ENCODE measurements at places on chromosomes 7 and 10.

- no peak for DNase-seq
These were observed at the start of gene TAC1 for GRCh38 chr7:97731736-97732564. TSS of gene TAC1 (plus strand) at chr7:97732086. CDS start at chr7:97732613, 527 bp downstream.

DNA sequence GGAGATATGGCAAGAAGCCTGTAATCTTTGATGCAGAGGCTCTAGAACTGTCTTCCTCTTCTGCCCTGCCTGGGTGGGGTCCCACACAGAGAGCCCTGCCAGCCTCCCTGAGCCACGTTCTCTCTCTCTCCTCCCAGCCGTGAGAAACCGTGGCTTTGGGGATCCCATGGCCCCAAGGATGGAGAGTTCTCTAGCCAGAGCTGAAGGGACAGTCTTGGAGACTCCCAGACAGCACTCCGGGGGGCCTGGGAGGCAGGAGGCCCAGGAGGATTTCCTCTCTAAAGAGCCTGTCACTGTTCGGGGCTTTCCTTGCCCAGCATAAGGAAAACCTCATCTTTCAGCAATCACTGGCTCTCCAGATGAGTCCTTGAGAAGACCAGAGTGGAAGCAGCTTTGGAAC lies 227.1 kb downstream of the ARHGAP12 start:
- DNase-seq = no peak

DNA sequence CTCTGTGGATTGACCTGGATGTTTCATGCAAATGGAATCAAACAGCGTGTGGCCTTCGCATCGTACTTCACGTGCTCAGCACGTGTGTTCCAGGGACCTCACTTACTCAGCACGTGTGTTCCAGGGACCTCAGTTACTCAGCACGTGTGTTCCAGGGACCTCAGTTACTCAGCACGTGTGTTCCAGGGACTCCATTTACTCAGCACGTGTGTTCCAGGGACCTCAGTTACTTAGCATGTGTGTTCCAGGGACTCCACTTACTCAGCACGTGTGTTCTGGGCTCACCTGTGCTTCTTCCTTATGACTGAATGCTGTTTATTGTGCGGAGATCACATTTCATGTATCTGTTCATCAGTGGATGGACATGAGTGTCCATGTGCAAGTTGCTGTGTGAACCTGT lies 22.0 kb downstream of the INPP5A start:
- no peak for DNase-seq

GRCh38 chr10:34644224-34644623 lies 170.9 kb downstream of the PARD3 start:
- DNase-seq = no peak

All from activated naive CD4-positive, alpha-beta T cell treated with anti-CD3 and anti-CD28 coated beads, Interleukin-2, amount 10 ng/mL, durations not matched to agents 7 days and 5 days (primary cell).